ENCODE measurements at places on chromosomes 12 and 14.

GRCh38 chr12:126895951-126896913 is 1370.7 kb upstream of the TMEM132C start:
- no peak for DNase-seq

DNA sequence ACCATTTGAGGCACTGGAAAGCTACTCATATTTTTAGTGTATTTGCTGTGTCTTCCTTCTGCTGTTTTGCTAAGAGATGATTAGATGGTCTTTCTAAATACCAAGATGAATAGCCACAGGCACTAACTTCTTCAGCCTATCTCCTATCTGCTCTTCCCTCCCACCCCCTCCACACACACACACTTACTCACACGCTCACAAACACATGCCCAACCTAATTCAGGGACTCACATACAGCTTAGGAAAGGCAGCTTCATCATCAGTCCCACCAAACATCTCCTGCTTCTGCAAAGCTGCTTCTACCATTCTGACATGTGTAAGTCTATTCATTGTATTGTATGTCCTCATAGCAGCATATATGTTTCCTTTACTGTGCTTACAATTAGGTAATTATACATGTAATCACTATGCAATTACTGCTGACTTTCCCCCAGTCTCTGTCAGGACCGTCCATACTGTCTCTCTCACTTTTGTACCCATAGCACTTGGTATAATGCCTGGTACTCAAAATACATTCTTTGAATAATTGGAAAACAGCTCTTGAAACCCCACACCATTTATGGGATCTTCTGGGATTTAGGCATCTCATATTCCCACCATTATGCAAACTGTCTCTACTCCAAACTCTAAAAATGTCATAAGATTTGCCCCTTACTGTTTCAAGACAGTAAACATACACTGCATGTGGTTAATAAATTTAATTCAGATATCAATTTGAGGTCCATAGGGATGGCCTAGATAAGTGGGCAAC is 83.3 kb upstream of the HIF1A start:
- no peak for DNase-seq

GRCh38 chr12:121712190-121712460 is 427 bp upstream of the TMEM120B start:
- DNase-seq = no peak

DNA sequence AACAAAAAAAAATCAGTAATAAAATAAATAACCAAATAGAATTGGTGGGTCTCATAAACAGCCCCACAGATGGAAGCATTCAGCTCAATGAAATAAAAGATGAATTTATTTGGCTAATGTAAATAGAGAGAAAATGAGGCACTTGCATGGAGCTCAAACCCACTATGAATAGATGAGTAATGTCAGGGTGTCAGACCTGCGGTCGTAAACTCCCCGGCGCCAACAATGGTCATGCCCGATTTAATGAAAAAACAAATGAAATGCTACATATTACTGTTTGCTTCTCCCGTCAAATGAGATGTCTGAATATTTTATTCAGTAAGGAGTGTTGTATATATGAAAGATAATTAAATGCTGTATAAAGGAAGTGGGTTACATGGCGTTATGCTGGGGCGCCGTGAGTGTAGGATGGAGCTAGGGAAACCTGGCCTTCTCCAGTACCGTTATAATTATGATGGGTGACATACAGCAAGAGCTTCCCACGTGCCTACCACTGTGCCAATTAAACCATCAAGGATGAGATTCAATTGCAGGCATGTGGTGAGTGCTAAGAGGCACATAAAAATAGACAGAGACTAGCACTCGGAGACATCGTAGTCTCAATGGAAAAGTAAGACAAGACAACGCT is 648.1 kb downstream of the BCL11B start:
- DNase-seq = no peak

GRCh38 chr14:101365329-101366158 is 195.8 kb upstream of the DIO3 start:
- DNase-seq = no peak

- no peak for DNase-seq
Observed at GRCh38 chr12:91104812-91105466, 6.4 kb downstream of the LUM start.

DNA sequence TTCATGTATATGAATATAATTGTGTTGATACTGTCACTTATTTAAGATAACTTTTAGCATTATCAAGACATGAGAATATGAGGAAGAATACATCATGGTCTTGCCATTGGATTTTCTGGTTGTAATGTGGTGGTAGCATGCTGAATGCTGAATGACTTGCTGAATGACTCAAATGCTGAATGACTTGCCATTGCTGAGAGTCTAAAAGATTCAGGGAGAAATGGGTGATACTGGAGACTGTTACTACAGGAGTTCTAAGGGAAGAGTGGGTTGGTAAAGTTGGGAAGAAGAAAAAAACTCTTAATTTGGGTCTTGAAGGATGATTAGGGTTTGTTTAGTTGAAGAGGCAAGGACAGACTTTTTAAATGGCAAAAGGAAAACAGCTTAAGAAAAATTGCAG is 72.1 kb upstream of the MANSC4 start:
- no peak for DNase-seq

DNA sequence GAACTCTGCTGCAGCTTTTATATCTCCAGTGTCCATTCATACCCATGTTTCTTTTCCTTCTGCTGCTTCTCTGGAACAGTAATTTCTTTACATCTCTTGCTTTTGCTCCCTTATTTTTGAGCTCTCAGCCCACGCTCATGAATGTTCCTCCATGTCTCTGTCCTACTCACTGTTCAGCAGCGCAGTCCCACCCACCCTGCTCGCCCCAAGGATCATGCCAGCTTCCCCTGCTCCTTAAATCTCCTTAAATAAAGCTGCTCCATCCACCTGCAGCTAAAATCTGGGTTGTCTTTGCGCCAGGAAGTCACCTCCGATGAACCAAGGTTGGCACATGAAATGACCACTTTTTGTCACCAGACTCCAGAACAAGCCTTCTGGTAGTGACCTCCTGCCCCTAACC is 201.1 kb upstream of the RGS6 start:
- DNase-seq = no peak

Measured in right kidney (tissue), 9 donors.